ENCODE measurements at places on chromosomes 2 and 18.
A peak's percentile ranks its signal among the peaks of the same experiment; 100 is the strongest.

DNA sequence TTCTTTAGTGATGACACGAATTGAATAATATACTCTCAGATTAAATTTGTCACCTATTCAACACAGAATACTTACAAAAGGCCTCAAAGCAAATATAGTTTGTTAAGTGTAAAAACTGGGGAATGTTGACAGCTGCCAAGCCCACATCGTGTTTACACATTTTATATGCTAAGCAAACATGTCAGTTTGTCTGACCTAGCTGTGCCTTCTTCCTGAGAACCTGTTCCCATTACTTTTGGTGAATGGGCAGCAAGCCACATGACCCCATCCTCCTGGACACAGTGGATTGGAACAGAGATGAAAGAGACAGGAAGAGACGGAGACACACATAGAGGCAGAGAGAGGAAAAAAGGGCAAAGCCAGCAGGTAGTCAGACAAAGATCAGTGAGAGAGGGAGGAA lies 22.9 kb upstream of the CUL3 start:
- DNase-seq, result no peak

DNA sequence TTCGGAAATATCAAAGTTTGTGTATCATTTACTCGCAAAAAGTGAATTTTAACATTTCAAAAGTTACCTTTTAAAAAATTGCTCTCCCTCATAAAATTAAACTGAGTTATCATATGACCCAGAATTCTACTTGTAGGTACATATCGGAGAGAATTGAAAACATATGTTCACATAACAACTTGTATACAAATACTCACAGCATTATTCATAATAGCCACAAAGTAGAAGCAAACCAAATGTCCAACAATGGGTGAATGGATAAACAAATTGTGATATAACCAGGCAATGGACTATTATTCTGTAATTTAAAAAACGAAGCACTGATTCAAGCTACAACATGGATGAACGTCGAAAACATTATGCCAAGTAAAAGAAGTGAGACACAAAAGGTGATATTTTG lies 412.0 kb upstream of the TCF4 start:
- DNase-seq, result no peak

- no peak for DNase-seq
These were observed 3.1 kb upstream of the SDC1 start for GRCh38 chr2:20227894-20228505.

GRCh38 chr2:215548714-215549113 lies 112.8 kb upstream of the FN1 start:
- DNase-seq, result no peak

- peak; percentile 34 for DNase-seq
These were observed 145.7 kb upstream of the KLF7 start for GRCh38 chr2:207311316-207312005.

DNA sequence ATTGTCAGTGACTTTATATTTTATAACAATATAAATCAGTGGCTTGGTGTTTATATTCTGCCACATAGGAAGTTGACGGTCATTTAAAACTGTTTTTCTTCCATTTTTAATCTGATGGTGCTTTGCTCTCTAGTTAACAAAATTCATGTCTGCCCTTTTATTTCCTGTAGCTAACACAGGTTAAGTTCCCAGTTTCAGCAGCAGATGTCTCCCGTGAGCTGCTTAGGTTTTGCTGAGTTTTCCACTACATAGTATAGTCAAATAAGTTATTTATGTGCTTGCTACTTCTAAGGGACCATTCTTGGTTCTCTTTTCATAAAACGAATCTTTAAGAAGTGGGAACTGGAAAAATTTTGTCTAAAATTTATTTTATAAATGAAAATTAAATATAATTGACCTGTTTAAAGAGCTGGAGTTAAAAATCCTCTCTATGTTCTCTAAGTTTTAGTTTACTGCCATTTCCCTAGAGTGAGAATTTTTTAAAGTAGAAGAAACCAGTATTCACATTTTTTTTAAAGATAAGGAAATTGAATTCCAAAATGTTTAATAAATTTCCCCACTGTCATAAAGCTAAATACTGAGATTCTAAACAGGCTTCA lies 20.6 kb downstream of the HTR2B start:
- DNase-seq, result peak; percentile 54

GRCh38 chr2:236636261-236636660 lies 66.6 kb downstream of the ACKR3 start:
- no peak for DNase-seq

DNA sequence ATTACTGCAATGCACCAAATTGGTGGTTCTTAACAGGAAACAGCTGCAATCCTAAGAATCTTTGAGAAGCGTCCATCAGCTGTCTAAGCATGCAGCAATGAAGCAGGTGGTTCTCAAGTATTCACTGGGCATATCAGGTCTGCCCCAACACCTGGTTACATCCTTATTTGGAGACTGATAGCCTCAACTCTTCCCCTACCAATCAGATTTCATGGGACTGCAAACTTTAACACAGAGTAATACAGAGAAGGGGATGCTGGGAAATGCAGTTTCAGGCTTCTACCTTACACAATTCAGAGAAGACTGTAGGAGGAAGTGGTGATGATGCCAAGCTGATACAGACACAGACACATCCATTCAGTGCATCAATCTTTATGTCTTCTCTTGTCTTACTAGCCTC lies 240.5 kb downstream of the BCL2 start:
- no peak for DNase-seq

- no peak for DNase-seq
These were observed 57.9 kb downstream of the LIPG start for GRCh38 chr18:49619801-49620200.

DNA sequence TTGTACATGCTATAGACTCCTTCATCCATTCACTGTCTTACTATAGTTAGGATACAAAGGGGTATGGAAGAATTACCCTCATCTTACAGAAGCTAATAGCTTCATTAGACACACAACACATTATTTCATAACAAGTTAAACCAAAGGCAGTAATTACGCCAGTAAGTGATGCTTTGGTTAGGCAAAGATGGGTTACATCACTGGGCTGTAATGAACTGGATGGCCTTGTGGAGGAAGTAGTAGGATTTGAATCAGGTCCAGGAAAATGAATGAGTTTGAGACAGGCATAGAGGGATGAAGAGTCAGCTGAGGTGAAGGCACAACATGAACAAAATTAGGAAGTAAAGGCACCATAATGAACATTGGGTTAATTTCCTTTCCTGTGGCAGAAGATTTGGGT lies 80.1 kb downstream of the SOCS6 start:
- DNase-seq, result no peak

GRCh38 chr2:162591403-162592083 lies 247.0 kb downstream of the KCNH7 start:
- DNase-seq, result no peak

DNA sequence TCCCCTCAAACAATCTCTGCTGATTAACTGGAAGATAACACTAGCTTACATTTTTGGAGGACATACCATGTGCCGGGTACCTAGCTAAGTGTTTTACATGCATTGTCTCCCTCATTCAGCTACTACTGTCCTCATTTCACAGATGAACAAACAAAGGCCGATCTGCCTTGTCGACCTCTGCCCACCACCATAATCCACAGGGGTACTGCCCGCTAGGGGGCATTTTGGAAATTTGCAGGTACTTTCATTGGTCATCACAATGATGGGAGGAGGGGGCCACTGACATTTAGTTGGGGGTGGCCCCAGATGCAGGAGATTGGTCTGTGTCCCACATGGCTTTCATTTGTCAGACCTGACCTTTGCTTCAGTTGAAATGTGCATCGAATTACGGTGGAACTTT lies 3.9 kb upstream of the TMEM163 start:
- DNase-seq, result no peak

DNA sequence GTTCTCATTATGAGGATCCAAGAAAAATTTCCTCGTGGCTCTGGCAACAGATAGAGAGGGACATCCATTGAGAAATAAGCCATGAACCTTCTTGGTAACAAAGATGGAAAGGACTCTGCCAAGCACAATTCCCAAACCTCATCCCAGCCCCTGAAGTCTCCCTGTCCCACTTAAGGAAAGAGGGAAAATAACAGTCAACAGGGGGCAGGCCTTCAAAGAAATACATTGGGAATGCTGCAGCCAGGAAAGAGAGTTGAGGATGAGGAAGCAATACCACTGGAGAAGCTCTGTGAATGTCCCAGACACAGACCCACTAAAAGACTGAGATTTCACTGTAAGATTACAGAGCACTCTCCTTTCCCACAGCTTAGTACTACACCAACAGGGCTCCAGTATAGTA lies 93.2 kb downstream of the CD226 start:
- no peak for DNase-seq

- DNase-seq, result no peak
These were observed 511.9 kb upstream of the NRP2 start for GRCh38 chr2:205170399-205170798.

DNA sequence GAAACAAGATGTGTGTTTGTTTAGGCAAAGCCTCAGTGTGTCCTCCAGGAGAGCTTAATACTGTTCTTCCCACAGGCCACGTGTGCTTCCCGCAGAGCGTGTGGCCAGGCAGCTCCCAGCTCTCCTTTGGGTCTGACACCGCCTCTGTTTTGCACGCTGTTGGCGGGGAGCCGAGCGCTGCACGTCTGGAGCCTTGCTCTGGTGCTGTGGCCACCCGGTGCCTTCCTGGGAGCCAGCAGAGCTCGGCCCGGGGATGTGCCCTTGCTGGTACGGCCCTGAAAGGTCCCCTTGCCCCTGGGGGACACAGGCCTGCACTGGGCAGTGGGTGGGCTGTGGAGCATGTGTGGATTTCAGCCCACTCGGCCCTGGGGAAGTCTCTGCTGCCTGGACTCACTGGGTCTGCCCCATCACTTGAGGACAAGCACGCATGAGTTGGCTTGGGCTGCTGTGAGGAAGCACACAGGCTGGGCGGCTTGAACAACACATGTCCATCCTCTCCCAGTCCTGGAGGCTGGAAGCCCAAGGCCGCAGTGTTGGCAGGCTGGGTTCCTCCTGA lies 160.7 kb upstream of the HDAC4 start:
- no peak for DNase-seq

DNA sequence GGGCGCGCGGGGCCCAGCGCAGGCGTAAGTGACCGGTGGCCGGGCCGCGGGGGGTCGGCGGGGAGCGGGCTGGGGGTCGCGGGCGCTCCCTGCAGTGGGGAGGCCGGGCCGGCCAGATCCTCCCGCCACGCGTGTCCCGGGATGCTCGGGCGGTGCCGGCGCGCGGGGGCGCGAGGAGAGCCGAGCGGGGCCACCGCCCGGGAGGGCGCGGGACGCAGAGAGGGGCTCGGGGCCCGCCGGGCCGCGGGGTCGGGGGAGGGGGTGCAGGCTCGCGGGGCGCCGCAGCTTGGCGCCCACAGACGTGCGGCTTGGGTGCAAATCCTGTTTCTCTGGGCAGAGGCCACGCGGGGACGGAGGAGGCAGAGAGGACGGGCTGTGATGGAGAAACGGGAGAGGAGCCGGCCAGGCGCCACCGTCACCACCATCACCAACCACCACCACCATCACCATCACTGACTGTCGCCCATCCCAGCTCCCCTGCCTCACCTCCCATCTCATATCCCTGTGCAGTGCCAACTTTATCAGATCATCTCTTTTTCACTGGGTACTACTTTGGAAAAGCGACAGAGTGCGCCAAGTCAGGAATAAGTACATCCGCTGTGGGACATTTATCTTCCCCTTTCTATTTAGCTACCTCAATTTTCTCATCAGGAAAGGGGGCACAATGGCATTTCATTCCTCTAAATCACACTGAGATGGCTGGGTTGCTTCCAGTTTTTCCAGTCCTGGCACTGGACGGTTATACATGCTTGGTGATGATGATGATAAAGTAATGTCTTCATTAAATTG lies 97.2 kb upstream of the GPR45 start:
- no peak for DNase-seq

DNA sequence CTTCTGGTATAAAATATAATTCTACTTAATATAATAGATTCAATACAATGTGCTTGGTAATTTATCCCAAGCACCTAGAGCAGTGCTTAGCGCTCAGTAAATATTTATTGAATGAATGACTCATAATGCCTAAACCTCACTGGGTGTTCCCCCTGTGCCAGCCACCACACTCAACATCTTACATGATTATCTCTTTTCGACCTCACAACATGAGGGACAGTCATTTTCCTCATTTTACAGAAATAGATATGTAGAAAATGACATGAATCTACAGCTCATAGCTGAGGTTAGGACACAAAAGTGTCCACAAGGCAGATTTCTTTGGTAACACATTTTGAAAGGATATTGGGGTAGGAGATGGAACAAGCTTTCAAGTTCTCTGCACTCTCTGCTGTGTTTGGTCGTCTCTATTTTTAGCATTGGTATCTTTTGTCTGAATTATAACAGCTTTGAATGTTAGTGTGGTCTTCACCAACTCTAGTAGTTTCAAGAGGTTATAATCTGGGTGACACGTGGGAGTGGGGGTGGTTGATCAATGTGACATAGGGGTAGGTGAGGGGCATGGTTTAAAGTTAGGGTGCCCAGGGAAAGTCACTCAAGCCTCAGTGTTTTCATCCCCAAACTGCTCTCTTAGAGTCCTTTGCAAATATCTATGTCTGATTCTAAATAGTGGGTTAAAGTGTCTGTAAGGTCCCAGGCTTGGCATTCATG lies 9.8 kb downstream of the MYOM1 start:
- DNase-seq, result no peak

DNA sequence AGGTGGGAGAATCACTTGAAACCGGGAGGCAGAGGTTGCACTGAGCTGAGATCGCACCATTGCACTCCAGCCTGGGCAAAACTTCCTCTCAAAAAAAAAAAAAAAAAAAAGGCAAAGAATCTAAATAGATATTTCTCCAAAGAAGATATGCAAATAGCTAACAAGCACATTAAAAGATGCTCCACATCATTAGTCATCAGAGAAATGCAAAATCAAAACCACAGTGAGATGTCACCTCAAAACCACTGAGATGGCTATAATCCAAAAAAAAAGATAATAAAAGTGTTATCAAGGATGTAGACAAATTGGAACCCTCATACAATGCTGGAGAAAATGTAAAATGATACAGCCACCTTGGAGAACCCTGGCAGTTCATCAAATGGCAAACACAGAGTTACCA lies 8.4 kb downstream of the ST8SIA5 start:
- no peak for DNase-seq

DNA sequence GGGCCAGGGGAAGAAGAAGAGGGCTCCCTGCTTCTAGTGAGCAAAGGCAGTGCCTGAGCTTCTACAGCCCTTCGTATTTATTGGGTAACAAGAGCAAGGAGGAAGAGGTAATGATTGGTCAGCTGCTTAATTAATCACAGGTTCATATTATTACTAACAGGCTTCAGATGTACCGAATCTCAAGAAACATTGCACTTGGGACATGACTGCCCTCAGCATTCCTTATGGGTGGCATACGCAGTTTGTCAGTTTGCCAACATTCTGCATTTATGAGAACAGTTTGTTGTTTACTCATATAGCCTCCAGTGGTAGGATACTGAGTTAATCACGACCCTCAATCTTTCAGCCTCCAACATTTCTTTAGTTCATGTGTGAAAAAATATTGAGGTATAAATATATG lies 84.5 kb downstream of the HIBCH start:
- no peak for DNase-seq
